HepG2 (cell line): ENCODE measurements at places on chromosomes 2 and 18. TPM values are rescaled to one million over a fixed set of nuclear protein-coding genes. Genes with fewer than 3 reads are reported as not detected.

DNA sequence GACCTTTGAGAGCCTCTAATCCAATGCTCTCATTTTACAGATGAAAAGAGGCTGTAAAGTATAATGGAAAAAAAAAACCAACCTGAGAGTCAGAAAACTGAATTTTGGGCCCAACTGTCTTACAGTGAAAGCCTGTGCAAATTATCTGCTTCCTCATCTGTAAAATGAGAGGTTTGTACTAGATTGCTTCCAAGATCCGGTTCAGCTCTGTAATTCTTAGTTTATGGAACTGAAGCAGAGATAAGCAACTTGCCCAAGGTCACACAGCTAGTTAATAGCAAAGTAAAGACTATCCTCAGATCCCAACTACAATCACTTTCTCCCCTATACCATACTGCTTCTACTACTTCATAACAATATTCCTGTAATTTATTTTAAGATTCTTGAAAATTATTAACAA is 6.3 kb downstream of the TLK1 start:
- DNase-seq, result no peak

DNA sequence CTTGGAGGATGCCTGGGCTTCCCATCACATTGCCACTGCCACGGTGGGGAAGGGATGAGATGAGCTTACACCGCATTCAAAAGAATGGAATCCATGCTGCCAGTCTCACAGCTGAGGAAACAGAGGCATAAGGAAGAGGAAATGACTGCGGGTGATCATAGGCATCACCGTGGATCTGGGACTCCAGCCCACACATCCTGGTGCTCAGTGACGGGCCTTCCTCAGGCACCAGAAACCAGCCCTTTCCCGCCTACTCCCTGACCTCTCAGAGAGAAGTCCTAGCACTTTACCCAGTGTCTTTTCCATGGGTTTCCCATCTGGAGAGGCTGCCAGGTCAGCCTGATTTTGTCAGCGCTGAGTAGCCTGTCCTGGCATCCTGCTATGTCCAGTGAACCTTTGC is 5.3 kb upstream of the PLB1 start:
- DNase-seq, result no peak

DNA sequence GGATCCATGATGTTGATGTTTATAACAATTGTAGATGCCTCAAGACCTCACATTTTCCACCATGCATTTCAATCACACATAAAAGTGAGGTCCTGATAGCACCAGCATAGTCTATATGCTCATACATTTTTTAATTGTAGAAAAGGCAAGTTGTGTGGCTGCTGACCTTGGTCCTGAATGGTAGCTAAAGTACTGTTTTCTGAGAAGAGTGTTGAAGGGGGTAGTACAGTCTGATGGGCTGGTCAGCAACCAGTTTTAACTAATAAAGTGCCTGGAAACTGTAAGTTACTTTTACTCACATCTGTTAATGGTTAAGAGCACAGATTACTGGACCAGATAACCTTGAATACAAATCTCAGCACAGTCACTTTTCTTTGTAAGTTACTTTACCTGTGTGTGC is 15.9 kb downstream of the ZNF638 start:
- no peak for DNase-seq

DNA sequence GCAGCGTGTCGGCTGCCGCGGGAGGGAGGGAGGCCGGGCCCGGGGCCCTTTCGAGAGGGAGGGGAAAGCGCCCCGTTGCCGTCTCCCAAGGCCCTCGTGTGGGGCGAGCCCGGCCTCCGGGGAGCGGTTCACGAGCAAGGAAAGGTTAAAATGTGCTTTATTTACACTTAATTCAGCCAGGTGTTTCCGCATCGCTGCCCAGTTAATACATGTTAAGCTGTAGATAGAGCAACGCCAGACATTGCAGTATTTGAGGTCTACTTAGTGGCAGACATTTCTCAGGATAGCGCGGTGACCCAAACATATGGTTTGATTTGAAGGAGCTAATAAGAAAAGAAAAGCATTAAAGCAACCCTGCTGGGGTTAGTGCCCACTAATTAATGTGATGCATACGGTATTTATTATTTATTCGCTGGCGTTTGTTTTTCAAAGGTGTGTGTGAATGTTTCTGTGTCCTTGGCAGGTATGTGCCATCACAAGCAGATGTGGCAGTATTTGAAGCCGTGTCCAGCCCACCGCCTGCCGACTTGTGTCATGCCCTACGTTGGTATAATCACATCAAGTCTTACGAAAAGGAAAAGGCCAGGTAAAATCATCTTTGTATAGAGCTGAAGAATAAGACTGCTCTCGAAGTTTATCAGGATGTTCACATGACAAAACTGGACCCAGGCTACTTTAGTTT is 571 bp downstream of the EEF1B2 start:
- peak; percentile 12 for DNase-seq

GRCh38 chr2:444937-445884 is 157.3 kb upstream of the ALKAL2 start:
- no peak for DNase-seq

- no peak for DNase-seq
Observed at GRCh38 chr2:237962432-237963084, 4.3 kb upstream of the UBE2F start.

GAL3ST2 gene
- 0.20 and 0.72 TPM in 2 replicates for total RNA-seq

DNA sequence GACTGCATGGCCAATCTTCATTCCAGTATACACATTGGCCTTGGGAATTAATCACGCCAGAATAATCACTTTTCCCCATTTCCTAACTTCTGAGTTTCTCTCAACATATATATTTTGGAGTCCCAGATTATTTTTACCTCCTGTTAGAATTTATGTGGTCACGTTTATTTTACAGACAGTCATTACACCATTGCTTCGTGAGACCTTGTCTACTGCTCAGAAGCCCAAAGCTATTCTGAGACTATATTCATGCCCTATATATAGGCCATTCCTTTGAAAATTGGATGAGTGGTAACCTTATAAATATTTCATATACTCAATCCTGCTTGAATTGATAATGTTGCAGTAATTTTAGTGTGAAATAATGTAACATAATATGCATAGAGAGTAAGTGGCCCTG is 610.0 kb upstream of the CDH2 start:
- DNase-seq, result no peak

CREG2 gene
- total RNA-seq, result 0.18 TPM in 1 of 2 replicates, not detected in the other

DNA sequence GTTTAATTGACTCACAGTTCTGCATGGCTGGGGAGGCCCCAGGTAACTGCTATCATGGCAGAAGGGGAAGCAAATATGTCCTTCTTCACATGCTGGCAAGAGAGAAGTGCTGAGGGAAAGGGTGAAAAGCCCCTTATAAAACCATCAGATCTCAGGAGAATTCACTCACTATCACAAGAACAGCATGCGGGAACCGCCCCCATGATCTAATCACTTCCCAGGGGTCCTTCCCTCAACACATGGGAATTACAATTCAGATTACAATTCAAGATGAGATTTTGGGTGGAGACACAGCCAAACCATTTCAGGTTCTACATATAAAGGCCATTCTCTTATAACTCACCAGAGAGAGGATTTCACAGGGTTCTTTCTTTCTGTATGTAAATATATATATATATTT is 62.9 kb downstream of the VRK2 start:
- no peak for DNase-seq

DNA sequence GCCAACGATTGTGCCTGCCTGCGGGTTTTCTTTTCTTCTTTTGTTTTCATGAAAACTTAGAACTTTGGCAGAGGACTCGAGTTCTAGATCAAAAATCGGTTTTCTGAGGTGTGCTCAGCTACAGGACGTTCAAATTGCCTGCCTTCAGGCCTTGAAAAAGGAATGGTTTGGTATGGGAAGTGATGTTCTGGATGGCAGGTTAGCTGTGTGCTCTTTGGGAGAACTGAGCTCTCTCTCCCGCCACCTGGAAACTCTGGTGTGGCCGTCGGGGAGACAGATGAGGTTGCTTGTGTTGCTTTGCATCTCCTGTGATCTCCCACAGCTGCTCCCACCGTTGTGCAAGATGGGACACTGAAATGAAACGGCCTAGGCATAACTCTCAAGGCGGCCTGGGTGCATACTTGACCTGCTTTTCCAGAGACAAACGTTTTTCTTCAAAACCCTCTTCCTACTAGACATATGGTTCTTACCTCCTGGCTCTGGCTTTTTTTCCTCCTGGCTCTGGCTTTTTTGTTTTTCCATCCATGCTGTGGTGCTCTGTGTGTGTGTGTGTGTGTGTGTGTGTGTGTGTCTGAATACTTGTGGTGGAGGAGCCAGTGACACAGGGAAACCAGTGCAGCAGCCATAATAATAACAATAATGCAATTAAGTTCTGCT is 2.0 kb downstream of the FMNL2 start:
- no peak for DNase-seq
